Thymus (tissue), 14 donors: ENCODE measurements at places on chromosomes 12 and 14. TPM values are rescaled to one million over a fixed set of nuclear protein-coding genes. Genes with fewer than 3 reads are reported as not detected.

DNA sequence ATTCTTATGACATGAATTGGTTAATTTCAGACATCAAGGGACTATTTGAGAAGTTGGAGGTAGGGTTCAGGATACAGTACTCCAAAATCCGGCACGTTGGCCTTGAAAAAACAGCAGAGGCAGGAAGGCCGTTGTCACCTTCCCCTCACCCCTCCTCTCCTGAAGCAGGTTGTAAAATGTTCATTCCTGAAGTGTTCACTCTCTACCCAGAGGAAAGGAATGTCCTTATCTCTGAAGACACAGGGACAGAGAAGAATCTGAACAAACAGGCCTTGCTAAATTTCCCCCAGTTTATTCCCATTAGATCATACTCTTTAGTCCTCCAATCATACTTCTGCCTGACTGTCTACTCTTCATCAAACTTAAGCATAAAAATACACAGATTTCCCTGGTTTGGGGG is 313.6 kb downstream of the ZFP36L1 start:
- H3K36me3 ChIP-seq = no peaks in the 10 kb centered on the region
- peaks cover 11% of the 10 kb centered on the region for H3K4me1 ChIP-seq
- DNase-seq = no peak
- H3K27me3 ChIP-seq = no peaks in the 10 kb centered on the region
- no peak overlapping the region for H3K27ac ChIP-seq
- no peak overlapping the region for H3K4me3 ChIP-seq

DNA sequence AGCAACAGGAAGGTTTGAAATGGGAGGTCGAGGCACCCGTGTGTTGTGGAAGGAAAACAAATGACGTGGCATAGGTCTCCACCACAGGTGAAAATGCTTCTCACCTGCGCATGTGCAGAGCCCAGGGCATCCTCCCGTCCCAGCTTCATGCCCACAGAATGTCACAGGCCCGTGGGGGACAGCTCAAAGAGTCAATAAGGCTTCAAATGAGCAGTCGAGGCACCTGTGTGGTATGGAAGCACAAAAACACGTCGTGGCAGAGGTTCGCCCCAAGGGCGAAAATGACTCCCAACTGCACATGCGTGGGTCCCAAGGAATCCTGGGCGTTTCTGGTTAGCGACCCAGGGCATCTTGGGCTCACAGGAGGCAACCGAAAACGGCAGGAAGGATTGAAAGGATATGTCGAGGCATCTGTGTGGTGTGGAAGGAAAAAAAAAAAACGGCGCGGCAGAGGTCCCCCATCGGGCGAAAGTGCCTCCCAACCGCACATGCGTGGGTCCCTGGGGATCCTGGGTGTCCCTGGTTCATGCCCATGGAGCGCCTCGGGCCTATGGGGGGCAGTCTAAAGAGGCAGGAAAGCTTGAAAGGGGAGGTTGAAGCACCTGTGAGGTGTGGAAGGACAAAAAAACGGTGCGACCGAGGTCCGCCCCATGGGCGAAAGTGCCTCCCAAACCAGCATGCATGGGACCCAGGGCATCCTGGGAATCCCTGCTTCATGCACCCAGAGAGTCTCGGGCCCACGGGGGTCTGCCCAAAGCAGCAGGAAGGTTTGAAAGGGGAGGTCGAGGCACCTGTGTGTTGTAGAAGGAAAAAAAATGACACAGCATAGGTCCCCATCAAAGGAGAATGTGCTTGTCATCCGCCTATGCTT is 578.5 kb downstream of the ALG10 start:
- no peaks in the 10 kb centered on the region for H3K36me3 ChIP-seq
- no peak for DNase-seq
- no peaks in the 10 kb centered on the region for H3K27me3 ChIP-seq
- no peak overlapping the region for H3K4me3 ChIP-seq
- H3K4me1 ChIP-seq = no peaks in the 10 kb centered on the region
- no peak overlapping the region for H3K27ac ChIP-seq

GRCh38 chr12:69662764-69663163 is 36.3 kb downstream of the BEST3 start:
- H3K36me3 ChIP-seq = no peaks in the 10 kb centered on the region
- H3K27me3 ChIP-seq = no peaks in the 10 kb centered on the region
- no peaks in the 10 kb centered on the region for H3K4me1 ChIP-seq
- DNase-seq = no peak
- H3K27ac ChIP-seq = no peak overlapping the region
- no peak overlapping the region for H3K4me3 ChIP-seq

DNA sequence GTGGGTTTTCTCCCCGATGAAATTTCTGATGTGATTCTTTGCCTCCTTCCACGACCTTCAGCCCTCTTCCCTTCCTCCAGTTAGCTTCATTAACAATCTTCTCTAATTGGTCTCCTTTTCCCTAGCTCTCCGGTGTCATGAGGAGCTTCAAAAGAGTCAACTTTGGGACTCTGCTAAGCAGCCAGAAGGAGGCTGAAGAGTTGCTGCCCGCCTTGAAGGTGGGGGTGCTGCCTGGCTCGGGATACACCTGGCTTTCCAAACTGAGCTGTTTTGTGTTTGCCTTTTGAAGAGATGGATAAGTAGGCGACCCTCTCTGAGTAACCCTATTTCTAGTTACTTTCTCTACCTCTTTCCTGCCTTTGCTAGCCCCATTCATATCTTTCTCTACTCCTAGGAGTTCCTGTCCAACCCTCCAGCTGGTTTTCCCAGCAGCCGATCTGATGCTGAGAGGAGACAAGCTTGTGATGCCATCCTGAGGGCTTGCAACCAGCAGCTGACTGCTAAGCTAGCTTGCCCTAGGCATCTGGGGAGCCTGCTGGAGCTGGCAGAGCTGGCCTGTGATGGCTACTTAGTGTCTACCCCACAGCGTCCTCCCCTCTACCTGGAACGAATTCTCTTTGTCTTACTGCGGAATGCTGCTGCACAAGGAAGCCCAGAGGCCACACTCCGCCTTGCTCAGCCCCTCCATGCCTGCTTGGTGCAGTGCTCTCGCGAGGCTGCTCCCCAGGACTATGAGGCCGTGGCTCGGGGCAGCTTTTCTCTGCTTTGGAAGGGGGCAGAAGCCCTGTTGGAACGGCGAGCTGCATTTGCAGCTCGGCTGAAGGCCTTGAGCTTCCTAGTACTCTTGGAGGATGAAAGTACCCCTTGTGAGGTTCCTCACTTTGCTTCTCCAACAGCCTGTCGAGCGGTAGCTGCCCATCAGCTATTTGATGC is 797 bp downstream of the ESPL1 start:
- DNase-seq = no peak
- H3K27ac ChIP-seq = no peak overlapping the region
- H3K4me3 ChIP-seq = peak overlapping the region; percentile 76
- H3K36me3 ChIP-seq = peaks cover 10% of the 10 kb centered on the region

Gene NPFF
- 3.7 TPM for polyA plus RNA-seq

Gene RD3L
- polyA plus RNA-seq = not detected

Gene ASCL1
- polyA plus RNA-seq = 15.3 TPM
